ENCODE measurements at places on chromosomes 3 and 15.

- DNase-seq = no peak
Measured at GRCh38 chr3:5428607-5429516, 241.4 kb downstream of the EDEM1 start.

- no peak for DNase-seq
Measured at GRCh38 chr3:33716227-33716626, 1.8 kb downstream of the CLASP2 start.

- no peak for DNase-seq
Measured at GRCh38 chr3:121975702-121976302, 46.2 kb downstream of the ILDR1 start.

GRCh38 chr3:38651153-38651789 lies 1.8 kb upstream of the SCN5A start:
- DNase-seq = peak; percentile 37

- no peak for DNase-seq
Measured at GRCh38 chr3:143201870-143202752, 82.5 kb downstream of the CHST2 start.

GRCh38 chr15:78210349-78210717 lies 24.0 kb downstream of the ACSBG1 start:
- DNase-seq = no peak

GRCh38 chr15:92881211-92881754 lies 18.8 kb upstream of the CHD2 start:
- no peak for DNase-seq

DNA sequence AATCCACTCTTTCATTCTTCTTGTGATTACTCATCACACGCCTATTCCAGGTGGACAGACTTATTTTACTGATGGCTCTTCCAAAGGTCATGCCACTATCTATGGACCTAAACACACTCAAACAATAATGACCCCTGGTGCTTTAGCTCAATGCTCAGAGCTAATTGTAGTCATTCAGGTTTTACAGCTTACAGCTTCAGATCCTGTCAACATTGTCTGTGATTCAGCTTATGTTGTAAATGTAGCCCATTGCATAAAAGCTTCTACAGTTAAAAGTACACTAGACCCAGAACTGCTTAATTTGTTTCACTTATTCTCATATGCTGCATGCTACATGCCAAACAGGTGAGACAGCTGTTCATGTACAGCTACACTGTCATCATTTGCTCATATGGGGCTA lies 49.2 kb downstream of the LSM3 start:
- DNase-seq = no peak

DNA sequence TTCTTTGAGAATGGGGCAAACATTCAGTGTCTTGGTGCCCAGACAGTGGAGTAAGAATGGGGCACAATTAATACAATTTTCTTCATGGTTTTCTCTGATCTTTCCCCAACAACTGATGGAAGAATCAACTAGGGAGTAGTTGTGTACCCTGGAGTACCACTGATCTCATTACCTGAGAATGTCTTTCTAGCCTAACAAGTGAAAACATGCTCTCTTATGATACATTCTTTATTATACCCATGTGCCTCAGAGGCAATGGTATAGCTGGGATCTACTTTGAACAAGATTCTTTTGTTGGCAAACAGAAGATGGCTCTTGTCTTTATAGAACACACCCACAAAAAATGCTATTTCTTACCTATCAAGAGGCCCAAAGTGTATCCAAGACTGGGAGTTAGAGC lies 250.6 kb upstream of the CMC1 start:
- no peak for DNase-seq

- DNase-seq = peak; percentile 62
Measured at GRCh38 chr3:43769097-43769884, 78.6 kb downstream of the ABHD5 start.

DNA sequence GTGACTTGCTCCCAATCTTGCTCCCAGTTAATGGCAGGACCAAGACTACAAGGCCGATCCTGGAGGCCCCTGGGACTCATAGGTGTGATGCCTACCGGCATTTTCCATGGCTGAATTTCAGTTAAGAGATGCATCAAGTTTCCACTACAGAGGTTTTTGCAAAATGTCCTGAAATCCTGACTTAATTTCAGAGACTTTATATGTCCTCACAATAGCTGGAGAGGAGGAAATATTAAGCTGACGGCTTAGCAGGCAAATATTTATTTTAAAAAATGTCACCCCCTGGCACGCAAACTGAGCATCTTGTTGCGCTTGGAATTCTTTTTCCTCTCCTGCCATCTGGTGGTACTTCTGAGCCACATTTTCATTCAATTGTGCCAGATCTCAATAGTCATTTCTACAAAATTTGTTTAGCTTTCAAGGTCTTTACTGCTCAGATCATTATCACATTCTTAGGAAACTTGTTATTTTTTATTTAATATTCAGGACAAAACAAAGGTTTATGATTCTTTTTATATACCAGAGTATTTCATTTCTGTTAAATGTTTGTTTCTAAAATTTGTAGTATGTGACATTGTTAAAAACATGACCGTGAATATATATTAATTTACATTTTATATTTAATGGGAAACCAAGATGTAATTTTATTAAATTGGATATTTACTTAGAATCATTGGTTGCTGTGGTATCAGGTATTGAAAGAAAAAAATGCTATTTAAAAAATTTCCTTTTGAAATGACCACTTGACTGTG lies 189.2 kb upstream of the THRB start:
- peak; percentile 21 for DNase-seq

- no peak for DNase-seq
Measured at GRCh38 chr3:178169421-178169820, 366.8 kb upstream of the KCNMB2 start.

DNA sequence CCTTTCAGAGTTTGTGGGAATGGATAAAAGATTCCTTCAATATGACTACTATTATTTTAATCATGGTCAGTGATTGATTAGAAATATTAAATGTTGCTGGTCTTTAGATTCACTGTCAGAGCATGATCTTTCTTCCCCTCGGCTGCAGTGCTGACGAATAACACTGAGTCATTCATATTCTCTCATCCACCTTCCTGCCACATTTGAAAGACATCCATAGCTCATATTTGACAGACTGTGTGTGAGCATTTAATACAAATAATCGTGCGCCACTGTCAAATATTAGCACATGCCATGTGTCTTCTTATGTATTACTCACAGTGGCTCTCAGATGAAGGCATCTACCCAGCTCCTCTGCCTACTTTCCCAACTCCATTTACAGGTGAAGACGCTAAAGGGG lies 476.5 kb upstream of the TPRG1 start:
- no peak for DNase-seq

DNA sequence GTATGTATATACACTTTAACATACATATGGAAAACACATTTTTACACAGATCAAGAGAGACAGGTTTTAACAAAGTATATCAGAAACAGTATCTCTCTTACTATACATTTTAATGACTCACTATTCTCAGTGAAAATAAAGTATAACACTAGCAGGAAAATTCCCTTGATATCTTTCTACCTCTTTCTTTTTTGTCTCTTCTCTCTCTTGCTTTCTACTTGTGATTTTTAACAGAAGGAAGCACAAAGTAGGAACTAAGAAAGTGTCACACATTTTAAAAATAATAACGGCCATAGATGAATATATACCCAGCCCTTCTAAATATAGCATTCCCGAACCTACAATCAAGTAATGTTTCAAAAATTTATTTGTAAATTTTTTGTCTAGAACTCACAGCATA lies 4.8 kb downstream of the DENND4A start:
- no peak for DNase-seq

GRCh38 chr3:58628823-58629562 lies 37.6 kb downstream of the FAM3D start:
- DNase-seq = peak; percentile 33

GRCh38 chr3:45205126-45205525 lies 21.0 kb downstream of the TMEM158 start:
- DNase-seq = no peak

DNA sequence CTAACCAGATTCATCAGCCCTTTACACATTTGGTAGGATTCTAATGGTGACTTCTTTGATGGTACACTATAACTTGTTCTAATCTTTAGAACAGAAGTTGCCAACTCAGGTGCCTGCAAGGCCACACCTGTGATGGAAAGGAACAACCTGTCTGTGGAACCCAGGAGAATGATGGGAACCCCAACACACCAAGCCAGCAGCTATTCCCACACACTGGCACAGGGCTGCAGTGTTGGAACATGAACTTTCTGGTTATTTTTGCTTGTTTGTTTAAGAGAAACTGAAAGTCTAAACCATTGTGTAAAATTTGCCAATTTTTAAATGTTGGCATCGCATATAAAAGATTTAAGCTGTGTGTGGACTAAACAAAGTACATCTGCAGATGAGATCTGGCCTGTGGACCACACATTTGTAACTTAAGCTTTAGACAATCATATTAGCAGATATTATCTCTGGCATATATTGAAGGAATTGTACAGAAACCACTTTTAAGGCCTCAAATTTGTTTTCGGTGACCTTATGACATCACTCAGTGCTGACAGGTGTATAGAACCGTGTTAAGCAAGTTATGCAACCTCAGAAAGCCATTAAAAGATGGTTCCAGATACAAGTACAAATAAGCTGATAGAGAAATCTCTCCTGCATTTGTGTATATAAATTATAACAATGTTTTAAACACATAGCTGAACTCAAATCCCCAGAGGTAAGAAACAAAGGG lies 242.9 kb downstream of the SLC9A9 start:
- no peak for DNase-seq

GRCh38 chr3:111035902-111036301 lies 35.7 kb upstream of the NECTIN3 start:
- DNase-seq = no peak

DNA sequence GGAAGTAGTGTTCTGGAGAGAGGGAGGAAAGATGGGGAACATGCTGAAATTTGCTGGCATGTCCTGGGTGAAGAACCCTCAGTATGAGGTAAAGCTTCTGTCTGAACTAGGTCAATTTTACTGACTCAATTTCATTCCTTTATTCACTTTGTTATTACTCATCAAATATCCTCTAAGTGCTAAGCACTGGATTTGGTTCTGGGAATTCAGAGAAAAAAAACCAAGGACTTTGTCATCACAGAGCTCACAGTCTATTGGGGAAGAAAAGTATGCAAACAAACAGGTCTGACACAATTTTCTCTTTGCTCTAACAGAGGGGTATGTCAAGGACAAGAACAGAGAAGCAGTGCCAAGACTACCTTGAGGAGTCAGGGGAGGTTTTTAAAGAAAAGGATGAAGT lies 68.0 kb downstream of the TFG start:
- no peak for DNase-seq

GRCh38 chr3:136380530-136380929 lies 130.4 kb downstream of the PCCB start:
- no peak for DNase-seq

DNA sequence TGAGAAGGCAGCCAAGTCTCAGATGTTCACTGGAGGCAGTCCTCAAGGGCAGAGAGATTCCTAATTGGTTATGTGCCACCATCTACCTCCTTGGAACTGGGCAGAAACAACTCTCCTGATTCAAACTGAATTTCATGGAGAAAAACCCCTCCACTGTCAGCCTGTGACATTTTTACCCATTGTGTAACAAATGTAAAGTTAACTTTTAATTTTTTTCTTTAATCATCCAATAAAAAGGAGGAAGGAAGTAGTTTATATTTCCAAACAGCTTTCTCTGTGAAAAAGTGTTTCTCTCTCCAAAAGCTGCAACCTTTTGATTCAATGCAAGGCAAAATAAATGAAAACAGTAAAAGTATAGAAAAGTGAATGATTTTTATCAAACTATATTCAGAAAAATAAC lies 510 bp upstream of the COLQ start:
- no peak for DNase-seq

- DNase-seq = no peak
Measured at GRCh38 chr3:64541803-64542202, 146.0 kb downstream of the ADAMTS9 start.

DNA sequence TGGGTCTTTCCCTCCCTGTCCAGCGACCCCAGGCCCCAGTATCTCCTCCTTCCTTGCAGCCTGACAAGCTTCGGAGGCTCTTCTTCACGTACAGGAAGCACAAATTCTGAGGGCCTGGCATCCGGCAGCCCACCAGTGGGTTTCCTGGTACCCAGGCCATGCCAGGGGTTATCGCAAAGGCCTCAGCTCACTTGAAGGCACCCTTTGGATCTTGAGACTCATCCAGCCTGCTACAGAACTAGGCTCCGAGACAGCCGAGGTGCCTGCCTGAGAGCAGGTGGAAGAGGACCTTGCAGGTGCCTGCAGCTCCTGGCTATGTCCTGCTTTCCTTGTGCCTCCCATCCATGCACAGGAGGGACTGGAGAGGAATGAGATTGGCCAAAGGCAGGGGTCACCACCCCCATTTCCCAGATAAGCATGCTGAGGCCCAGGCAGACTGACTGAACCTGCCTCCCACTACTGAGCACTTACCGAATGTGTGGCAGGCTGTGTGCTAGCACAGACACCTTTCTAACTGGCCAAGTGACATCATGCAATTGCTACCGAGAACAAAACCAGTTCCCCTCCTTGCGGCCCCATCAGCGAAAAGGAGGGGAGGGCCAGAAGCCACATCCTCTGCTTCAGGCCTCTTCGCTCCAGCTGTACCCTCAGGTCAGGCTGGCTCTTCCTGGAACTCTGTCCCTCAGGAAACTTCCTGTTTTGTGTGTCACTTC lies 11.2 kb downstream of the SH2D7 start:
- DNase-seq = no peak

GRCh38 chr15:70486451-70487386 lies 276.6 kb downstream of the UACA start:
- no peak for DNase-seq
